ENCODE measurements at places on chromosomes 12 and 14.

DNA sequence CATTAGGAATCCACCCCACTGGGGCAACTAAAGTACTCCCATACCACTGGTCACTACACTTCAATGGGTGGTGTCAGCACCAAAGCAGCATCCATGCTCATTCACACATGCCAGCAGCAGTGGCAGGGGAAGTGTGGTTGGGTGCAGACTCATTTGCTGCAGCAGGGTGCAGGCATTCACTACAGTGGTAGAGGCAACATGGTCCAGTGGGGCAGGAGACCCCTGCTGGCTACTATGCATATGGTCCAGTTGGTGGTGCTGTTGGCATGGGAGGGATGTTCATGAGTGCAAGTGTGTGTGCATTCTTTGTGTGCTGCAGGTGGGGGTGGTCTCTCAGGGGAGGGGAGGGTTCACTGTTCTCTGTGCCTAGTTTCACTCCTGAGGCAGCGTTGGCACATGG lies 908.4 kb upstream of the NOVA1 start:
- DNase-seq: no peak

DNA sequence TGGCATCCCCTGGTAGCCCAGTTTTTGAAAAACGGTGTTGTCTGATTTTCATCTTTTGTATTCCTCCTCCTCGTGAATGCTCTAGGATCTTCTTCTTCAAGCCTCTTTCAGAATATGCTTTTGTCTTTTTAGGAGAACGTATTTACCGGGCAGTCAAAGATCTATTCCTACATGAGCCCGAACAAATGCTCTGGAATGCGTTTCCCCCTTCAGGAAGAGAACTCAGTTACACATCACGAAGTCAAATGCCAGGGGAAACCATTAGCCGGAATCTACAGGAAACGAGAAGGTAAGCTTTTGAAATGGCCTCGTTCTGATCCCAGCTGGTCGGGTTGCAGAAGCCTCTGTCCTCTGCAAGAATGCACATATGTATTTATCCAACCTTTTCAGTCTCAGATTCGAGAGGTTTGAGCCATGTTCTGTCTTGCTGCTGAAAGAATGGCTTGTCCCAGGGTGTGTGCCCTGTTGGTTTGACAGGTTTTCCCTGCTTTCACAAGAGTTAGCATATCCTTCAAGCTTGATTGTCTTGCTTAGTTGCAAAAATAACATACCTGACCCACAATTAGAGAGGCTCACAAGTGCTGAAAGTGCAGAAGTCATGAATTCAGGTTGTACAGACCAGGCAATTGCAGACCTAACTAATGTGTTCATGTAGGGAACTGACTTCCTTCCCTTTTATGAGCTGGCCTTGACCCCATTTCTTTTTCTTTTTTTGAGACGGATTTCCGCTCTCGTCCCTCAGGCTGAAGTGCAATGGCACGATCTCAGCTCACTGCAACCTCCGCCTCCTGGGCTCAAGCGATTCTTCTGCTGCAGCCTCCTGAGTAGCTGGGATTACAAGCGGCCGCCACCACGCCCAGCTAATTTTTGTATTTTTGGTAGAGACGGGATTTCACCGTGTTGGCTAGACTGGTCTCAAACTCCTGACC lies 6.8 kb downstream of the KMT5A start:
- no peak for DNase-seq

- no peak for DNase-seq
These were observed 8.4 kb upstream of the SYCP3 start for GRCh38 chr12:101747697-101748096.

- DNase-seq: no peak
These were observed 75.0 kb downstream of the BICD1 start for GRCh38 chr12:32181498-32182175.

- no peak for DNase-seq
These were observed 52.0 kb upstream of the SAV1 start for GRCh38 chr14:50719911-50720759.

DNA sequence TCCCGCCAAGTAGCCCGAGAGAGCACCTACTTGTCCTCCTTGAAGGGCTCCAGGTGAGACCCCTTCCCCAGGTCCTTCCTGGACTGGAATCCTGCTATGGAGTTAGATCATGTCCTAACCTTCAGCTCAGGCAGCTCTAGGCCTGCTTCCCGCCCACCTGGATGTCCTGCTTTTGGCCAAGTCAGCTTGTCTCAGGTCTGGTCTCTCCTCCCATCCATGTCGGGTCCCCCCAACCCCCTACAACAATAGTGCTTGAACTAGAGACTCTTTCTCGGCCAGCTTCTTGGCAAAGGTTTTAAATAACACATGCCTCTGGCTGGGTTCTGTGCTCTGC lies 3.6 kb downstream of the NAB2 start:
- peak; percentile 32 for DNase-seq

GRCh38 chr14:24252289-24253124 lies 10.1 kb upstream of the TINF2 start:
- no peak for DNase-seq

DNA sequence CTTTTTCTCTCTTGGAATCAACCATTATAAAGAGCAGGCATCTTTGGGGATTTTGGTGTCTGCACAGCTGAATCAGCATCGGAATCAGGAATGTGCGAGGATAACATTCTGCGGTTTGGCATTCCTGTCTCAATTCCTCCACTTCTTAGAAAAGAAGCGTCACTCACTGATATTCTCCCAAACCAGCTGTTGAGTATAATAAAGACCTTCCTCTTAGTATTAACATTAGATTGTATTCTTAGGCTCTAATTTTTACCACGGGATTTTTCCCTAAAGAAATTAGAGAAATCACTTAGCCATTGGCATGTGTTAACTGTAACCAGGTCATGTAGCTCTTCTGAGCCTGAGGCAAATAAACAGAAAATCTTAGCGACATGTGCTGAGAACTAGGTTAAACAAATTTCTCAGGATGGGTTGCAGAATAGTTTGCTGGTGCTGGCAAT lies 128.7 kb downstream of the TMX1 start:
- no peak for DNase-seq

GRCh38 chr12:65293735-65294134 lies 15.3 kb downstream of the MSRB3 start:
- DNase-seq: no peak

- no peak for DNase-seq
These were observed 73.7 kb downstream of the PRIMA1 start for GRCh38 chr14:93714605-93715004.

GRCh38 chr12:42421844-42422779 lies 96.1 kb downstream of the PPHLN1 start:
- no peak for DNase-seq

DNA sequence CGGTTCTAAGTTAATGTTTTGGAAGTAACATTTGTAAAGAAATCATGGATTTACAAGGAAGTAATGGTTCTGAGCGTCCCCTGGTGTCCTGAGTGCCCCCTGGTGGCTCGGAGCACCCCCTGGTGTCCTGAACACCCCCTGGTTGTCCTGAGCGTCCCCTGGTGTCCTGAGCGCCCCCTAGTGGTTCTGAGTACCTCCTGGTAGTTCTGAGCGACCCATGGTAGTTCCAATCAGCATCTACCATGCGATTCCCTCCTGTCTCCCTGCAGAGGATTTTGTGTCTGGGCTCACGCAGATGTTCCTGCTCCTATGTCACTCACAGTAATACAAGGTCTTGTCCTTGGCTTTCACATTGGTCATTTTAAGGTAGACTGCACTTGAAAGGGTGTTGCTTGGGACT lies 1352.9 kb downstream of the TMEM121 start:
- no peak for DNase-seq

GRCh38 chr14:99910337-99911309 lies 117.4 kb downstream of the EML1 start:
- no peak for DNase-seq

- no peak for DNase-seq
These were observed 99.7 kb downstream of the FGD4 start for GRCh38 chr12:32499048-32499447.

DNA sequence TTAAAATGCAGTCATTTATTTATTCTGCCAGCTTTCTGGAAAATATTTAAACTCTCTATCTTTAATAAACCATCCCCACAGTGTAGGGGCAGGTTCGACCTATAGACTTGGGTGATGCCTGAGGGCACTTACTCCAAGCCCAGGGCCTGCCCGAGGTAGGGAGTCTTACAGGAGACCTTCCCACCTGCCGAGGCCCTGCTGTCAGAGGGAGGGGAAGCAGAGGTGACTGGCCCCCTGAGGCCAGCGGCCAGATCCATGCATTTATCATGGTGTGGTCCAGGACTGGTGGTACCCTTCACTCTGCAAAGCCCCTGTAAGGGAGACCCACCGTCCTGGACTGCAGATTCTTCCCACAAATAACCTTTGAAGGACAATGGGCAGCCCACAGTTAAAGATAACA lies 7.6 kb downstream of the EML1 start:
- DNase-seq: no peak

GRCh38 chr12:39441963-39442830 lies 723 bp downstream of the KIF21A start:
- peak; percentile 51 for DNase-seq

DNA sequence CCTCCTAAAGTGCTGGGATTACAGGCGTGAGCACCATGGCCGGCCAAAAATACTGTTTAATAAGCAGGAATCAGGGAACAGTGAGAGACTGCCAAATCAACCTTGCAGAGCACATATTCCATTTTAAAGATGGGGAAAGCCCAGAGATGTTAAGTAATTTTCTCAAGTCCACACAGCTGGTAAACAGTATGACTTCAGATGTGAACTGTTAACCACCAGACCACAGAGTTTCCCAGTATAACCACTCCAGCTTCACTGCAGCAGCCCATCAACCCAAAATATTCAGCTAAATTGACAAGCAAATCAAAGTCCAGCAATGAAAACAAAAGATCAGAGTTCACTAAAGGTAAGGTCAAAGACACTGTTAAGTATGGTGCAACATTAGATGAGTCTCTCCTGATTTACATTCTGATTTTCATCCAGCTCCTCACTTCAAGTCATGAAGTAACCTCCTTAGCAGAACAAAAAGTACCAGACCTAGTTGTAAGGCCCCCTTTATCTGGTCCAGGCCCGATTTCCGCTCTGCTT lies 82.1 kb downstream of the TRAFD1 start:
- no peak for DNase-seq

- no peak for DNase-seq
These were observed 161.7 kb downstream of the SLC15A4 start for GRCh38 chr12:128662101-128662500.

- DNase-seq: no peak
These were observed 197.2 kb downstream of the NRXN3 start for GRCh38 chr14:78367355-78367754.

DNA sequence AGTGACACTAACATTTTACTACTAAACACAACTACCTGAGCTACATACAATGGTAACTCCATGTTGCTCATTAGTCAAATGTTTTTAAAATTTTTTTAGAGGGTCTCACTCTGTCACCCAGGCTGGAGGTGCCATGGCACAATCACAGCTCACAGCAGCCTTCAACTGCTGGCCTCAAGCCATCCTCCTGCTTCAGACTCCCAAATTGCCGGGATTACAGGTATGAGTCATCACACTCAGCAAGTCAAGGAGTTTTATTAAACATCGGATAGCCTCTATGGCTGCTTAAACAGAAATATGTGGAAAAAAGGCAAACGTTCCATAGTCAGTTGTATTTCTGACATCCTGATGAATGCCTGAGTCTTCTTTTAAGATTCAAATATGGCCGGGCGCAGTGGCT lies 11.1 kb upstream of the NPFF start:
- no peak for DNase-seq

GRCh38 chr14:34742270-34743115 lies 28.1 kb upstream of the CFL2 start:
- no peak for DNase-seq

GRCh38 chr12:21604245-21605101 lies at the start of gene GYS2:
Gene GYS2 (minus strand): TSS chr12:21604847. CDS start chr12:21604592, 255 bp downstream.
- no peak for DNase-seq

DNA sequence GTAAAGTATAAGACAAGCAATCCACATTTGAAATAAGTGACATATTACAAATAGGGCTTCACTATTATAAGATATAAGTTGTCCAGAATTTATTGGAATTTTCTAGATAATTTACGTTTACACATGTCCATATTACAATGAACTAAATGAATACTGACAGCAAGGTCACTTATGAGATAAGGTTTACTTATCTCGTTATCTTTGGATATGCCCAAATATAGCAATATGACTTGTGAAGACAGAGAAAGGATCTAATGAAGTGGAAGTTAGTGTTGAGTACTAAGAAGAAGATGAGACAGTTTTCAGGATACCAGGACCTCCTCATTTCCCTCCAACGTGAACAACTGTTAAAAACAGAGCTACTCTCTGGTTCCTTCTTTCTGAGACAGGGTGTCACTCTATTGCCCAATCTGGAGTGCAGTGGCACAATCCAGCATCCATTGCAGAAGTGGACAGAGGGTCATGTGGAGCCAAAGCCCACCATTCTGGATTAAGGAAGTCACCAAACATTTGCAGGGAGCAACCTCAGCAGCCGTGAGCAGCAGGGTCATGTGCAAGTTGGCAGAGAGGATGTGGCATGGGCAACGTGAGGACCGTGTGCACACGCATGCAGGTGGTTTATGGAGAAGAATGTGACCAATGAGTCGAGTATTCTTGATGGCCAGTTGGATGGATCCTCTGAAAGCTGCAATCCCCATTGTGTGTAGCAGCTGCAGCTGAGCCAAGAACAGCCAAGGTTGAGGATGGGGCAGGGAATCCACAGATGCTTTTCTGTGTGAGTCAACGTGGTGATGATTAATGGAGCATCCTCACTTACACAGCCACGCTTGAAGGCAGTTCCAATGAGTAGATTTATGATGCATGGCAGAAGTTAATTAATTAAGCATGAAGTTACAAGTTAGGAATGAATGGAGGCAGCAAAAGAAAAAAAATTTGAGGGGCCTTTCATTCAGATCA lies 111.0 kb downstream of the BICD1 start:
- peak; percentile 65 for DNase-seq

DNA sequence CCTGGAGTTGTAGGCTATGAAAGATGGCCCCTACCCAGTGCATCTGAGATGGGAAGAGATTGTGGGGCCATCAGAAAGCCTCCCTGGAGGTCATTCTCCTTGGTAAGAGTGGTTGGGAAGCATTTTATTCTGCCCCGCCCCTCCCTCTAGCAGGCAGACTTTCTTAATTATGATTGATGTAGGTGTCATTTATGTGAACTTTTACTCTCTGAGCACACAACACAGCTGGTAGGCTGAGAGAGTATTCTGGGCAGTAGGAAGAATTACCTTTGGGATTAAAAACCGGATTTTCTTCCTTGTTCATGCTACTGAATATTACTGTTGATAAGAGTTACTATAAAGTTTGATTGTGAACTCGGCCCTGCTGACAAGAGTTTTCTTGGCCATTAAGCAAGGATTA lies 266.8 kb downstream of the TTC6 start:
- DNase-seq: no peak

GRCh38 chr14:101399737-101400517 lies 161.4 kb upstream of the DIO3 start:
- DNase-seq: no peak

- DNase-seq: no peak
These were observed 86.5 kb downstream of the DHRS2 start for GRCh38 chr14:23722675-23723074.

DNA sequence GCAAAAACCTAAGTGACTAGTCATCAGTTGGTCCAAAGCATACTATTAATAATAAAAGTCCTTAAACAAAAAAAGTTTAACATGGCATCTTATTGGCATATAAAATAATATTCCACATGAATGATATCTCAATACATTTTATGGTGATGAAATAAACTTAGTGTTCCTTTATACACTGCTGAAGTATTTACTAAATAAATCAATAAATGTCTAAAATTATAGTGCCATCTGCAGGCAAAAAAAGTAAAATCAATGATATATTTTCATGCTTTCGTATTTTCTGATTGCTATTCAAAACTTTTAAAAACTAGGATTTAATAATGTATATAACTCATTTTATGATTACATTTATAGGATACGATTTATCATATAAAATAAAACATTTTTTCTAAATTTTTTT lies 30.5 kb downstream of the PUS7L start:
- no peak for DNase-seq

Measured in aorta (tissue), 5 donors.